MCF 10A (cell line): ENCODE measurements at places on chromosomes 4 and X. TPM values are rescaled to one million over a fixed set of nuclear protein-coding genes. Genes with fewer than 3 reads are reported as not detected.

DNA sequence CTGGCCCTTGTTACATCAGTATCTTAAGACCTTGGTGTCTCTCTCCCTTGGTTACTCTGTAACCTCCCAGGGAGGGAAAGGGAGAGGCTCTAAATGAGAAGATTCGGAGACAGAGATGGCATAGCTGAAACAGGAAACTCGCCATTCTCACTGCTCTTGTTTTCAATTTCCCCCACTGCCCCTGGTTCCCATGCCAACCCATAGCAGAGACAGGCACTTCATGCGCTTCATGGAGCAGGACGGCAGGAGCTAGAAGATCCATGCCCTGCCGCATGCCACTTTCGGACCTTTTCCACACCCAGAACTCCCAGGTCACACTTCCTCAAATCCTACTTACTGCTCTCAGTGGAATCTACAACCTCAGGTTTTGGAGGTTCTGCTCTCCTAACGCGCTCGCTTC lies 3.1 kb downstream of the ZMYM3 start:
- H3K27ac ChIP-seq = no peak overlapping the region
- H3K36me3 ChIP-seq = peaks cover 26% of the 10 kb centered on the region
- no peak overlapping the region for H3K4me3 ChIP-seq
- peaks cover 34% of the 10 kb centered on the region for H3K27me3 ChIP-seq
- H3K4me1 ChIP-seq = peaks cover 8% of the 10 kb centered on the region

DNA sequence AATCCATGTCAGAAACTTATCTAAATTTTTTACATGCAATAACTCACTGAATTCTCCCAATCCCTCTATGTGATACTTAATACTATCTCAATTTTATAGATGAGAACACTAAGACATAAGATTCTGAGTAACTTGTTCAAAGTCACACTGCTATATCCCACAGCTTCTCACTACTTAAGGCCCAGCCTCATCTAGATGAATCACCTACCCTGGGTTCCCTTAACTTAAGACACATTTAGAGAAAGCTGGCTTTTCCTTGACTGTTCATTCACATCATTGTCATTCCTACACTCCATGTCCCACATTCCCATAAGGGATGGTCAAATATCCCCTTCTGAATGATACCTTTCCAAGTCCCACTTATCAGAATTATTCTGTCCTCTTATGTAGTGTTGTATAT lies 21.0 kb downstream of the TNIP3 start:
- H3K4me1 ChIP-seq = peaks cover 5% of the 10 kb centered on the region
- no peaks in the 10 kb centered on the region for H3K36me3 ChIP-seq
- no peak overlapping the region for H3K4me3 ChIP-seq
- no peaks in the 10 kb centered on the region for H3K27me3 ChIP-seq
- no peak for DNase-seq

The MAGEH1 gene
- not detected in 2 replicates for total RNA-seq

DNA sequence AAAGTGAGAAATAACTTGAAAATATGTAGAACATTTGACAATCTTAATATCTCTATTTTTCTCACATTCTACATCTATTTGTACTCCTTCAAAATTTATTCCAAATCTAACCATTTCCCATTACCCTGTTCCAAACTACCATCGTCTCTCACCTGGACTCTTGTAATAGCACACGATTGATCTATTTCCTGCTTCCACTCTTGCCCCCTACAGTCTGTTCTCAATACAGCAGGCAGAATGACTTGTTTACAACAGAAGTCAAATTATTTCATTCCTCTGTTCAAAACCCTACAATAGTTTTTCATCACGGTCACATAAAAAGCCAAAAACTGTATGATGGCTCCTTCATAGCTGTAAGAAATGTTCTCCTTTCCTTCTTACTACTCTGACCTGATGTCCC lies 21.1 kb upstream of the LUZP4 start:
- H3K4me3 ChIP-seq = no peak overlapping the region
- H3K4me1 ChIP-seq = no peaks in the 10 kb centered on the region

The ZFYVE28 gene
- 1.6 and 2.5 TPM in 2 replicates for total RNA-seq

GRCh38 chrX:19881559-19881958 lies 5.8 kb downstream of the SH3KBP1 start:
- H3K27ac ChIP-seq = no peak overlapping the region
- no peaks in the 10 kb centered on the region for H3K36me3 ChIP-seq
- H3K27me3 ChIP-seq = peaks cover 50% of the 10 kb centered on the region
- no peak for DNase-seq
- peaks cover 12% of the 10 kb centered on the region for H3K4me1 ChIP-seq
- H3K4me3 ChIP-seq = no peak overlapping the region

- H3K27ac ChIP-seq = no peak overlapping the region
- no peaks in the 10 kb centered on the region for H3K27me3 ChIP-seq
- H3K4me3 ChIP-seq = no peak overlapping the region
- no peaks in the 10 kb centered on the region for H3K4me1 ChIP-seq
- peaks cover 5% of the 10 kb centered on the region for H3K36me3 ChIP-seq
- no peak for DNase-seq
Measured at GRCh38 chrX:63959975-63960374, 175.0 kb upstream of the ARHGEF9 start.

GRCh38 chr4:67608027-67608426 lies 49.5 kb downstream of the STAP1 start:
- H3K36me3 ChIP-seq = peaks cover 3% of the 10 kb centered on the region
- no peak for DNase-seq
- H3K4me3 ChIP-seq = no peak overlapping the region
- H3K27ac ChIP-seq = no peak overlapping the region
- H3K27me3 ChIP-seq = no peaks in the 10 kb centered on the region

The BMPR1B gene
- total RNA-seq = 17.2 and 18.8 TPM in 2 replicates

The RASSF6 gene
- total RNA-seq = 1.6 and 2.4 TPM in 2 replicates

DNA sequence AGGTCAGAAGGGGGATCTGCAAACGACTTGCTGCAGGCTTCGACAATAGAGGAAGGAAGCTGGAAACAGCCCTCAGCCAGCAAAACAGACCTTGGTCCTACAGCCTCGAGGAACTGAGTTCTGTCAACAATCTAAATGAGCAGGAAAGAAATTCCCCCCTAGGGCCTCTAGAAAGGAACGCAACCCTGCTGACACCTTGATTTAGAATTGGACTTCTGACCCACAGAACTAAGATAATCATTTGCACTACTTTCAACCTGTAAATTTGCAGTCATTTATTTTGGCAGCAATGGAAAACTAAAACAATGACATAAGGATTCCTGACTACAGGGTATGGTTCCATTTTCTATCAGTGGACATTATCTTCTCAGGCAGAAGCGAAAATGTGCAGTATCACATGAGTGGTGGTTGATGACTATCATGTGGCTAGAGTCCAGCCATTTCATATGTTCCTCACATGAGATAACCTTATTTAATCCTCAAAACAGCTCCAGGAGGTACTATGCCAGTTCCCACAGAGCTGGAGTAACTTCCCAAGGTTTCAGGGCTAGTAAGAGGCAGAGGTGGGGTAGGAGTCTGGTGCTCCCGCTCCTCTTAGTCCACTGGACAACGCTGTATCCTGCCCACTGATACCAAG lies 61.6 kb downstream of the SAT1 start:
- H3K4me3 ChIP-seq = no peak overlapping the region
- no peaks in the 10 kb centered on the region for H3K27me3 ChIP-seq
- no peak overlapping the region for H3K27ac ChIP-seq
- DNase-seq = no peak
- H3K4me1 ChIP-seq = no peaks in the 10 kb centered on the region

- H3K27ac ChIP-seq = no peak overlapping the region
- H3K36me3 ChIP-seq = no peaks in the 10 kb centered on the region
- no peak overlapping the region for H3K4me3 ChIP-seq
- DNase-seq = peak; percentile 46
- H3K4me1 ChIP-seq = no peaks in the 10 kb centered on the region
Measured at GRCh38 chr4:79528241-79528706, 120.2 kb upstream of the GK2 start.
